ENCODE measurements at places on chromosomes 7 and 10. TPM values are rescaled to one million over a fixed set of nuclear protein-coding genes. Genes with fewer than 3 reads are reported as not detected.

SLC25A28 gene
- 57.8 TPM for total RNA-seq

ADCK2 gene
- 13.3 TPM for total RNA-seq

FAM20C gene
- total RNA-seq: 121 TPM

FOXP2 gene
- 7.9 TPM for total RNA-seq

FAM180A gene
- total RNA-seq: 4.8 TPM

LIPN gene
- 0.74 TPM for total RNA-seq

INSIG1 gene
- 43.6 TPM for total RNA-seq

ZNF775 gene
- total RNA-seq: 1.6 TPM
